H54 (cell line): ENCODE measurements at places on chromosomes 1 and 21.

DNA sequence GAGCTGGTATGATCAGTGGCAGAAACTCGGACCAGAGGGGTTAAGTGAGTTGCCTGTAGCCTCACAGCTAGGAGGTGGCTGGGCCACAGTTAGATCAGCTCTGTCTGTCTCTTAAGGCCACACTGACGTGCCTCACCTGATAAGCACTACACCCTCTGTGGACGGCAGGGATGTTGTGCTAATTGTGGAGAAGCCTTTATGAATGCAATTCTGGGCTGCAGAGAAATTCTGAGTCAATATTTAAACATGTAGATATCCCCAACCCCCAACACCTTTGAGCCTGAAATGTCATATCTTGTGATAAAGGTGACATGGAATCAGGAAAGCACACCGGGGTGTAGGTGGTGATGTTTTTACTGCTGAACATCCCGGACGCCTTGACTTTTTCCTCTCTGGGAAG lies 88.3 kb downstream of the KCNJ6 start:
- DNase-seq, result no peak

DNA sequence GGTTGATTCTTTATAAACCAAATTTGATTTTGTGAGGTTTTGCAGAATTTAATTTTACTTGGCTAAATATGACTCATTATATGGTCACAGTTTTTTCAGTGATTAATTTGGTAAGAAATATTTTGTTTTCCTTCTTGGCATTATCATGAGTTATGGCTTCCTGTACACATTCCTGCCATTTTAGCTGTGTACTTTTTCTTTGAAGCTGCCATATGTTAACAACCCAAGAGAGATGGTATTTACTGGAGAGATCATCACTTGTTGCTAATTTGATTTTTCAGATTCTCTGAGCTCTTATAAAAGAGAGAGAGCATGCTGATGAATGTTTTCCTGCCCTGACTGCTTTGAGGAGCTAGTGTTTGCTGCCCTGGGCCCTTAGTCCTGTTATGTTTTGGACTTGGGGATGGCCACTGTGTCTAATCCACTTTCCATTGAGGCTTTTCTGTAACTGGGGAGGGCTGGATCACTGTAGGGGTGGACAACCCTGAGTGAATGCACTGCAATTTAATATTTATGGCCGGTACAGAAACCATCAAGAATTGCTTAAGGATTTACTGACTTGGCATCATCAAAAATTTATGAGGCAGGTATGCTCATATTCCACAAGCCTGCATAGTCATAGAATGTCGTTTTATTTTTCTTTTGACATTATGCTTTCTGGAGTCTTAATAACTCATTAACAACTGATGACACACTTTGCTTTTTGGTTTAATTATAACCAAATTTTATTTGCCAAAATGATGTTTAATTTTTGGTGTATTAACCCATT lies 200.9 kb downstream of the DISC1 start:
- no peak for DNase-seq

DNA sequence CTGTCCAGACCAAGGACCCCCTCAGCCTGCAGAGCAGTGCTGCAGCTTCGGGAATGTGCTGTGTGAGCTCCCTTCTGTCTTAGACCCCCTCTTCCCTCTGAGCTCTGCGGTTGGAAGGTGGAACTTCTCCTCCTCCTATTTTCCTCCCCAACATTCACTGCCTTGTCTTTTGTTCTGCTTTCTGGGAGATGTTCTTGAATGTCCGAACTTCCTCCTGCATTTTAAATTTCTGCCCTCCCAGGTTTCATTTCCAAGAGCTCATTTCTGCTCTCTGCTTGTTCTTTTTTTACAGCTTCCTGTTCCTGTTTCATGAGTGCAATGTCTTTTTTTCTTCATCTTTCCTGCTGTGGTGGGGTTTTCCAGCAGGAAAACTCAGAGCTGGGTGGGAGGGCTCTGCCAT lies 29.3 kb downstream of the RRP1 start:
- no peak for DNase-seq

DNA sequence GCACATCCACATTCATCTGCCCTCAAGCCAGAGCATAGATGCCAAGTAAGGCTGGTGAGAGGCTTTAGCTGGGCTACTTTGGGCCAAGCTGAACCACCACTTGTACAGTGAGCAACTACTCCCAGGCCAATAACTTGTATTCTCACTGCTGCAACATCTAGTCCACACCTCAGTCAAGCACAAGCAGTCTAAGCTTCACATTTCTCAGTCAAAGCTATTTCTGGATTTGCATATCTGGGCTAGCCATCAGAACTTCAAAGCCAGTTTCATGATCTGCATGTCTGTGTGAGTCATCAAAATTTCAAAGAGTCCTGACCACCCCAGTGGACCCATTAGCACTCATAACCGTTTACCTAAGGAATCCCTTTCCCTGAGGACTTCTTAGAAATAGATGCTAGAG lies 77.7 kb upstream of the DIRAS3 start:
- DNase-seq, result no peak

- peak; percentile 4 for DNase-seq
Measured at GRCh38 chr1:233843525-233844204, 60.8 kb upstream of the SLC35F3 start.

DNA sequence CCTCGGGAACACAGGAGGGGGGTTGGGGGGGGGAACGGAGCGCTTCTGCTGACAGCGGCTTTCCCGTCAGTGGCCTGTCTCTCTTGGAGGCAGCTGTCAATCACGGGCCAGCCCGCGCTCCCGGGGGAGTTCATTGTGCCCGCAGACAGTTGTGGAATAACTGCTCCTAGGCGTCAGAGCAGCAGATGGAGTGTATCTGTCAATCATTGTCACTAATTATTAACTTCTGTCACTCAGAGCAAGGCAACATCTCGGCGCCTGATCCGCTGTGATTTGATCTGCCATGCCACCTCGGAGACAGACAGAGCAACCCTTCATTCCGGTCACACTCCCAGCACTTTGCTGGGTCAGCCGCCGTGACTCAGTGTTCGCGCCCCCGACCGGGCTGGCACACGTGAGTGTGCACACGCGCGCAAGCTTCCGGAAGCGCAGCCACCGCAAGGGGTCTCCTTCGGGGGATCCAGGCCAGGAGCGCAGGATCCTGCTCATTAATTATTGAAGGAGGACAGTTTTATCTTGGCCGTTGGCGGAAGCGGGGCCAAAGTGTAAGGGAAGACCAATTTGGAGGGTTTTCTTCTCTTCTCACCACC lies 75.8 kb downstream of the RRAGC start:
- DNase-seq, result no peak

DNA sequence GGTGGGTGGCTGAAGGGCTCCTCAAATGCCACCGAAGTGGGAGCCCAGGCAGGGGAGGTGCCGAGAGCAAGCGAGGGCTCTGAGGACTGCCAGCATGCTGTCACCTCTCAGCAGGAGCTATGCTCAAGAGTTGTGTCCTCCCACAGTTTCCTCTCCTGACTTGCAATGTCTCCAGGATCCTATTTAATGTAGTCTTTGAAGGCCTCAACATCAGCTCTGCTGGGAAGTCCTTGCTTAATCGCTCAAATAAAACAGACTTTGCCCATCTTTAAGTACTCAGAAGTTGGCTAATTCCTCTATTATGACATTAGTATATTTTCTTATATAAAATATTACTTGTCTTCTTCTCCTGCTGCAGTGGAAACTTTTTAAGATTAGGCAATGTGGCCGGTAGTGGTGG lies 154.2 kb upstream of the NRIP1 start:
- no peak for DNase-seq

GRCh38 chr1:12435639-12436344 lies 182.2 kb downstream of the DHRS3 start:
- DNase-seq, result no peak

DNA sequence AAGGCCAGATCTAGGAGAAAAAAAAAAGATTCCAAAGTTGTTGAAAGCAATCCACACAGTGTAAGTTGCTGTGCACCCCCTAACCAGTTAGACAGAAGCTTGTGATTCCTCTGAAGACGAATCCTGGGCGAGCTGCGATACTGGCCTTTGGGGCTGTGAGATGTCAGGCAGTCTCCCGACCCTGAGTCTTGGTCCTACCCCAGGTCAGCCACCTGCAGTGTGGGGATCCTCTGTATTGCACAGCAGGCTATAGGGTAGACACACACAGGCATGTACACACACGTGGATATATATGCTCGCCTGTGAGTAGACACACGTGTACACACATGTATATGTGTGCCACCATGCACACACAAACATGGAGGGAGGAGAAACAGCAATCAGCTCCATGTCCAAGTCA lies 12.9 kb downstream of the ACTRT2 start:
- no peak for DNase-seq

DNA sequence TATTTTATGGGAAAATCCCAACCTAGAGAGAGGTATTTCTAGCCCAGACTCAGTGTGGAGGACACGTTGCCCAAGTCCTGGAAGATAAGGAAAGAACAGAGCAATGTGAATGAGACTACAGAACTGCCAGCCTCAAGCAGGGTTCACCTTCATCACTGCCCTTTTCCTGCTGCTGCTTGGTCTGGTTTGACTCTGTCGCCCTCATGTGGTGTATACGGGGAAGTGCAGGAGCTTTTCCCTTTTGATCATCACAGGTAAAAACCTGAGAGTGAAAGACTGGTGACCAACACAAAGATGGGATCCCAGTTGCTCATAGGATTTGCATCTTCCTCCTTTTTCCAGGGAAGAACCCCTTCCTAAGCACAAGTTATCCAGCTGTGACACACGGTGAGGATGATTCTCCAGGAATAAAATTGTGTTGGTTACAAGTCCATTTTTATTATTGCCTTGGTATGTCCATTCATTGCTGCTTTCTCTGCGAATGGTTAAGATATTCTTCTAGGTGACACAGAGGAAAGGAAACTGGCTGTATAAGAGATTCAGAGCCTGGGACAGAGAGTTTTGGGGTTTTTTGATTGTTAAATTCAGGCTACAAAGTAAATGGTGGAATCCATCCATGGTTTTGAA lies 89.5 kb upstream of the CD53 start:
- peak; percentile 26 for DNase-seq

GRCh38 chr1:243763806-243764205 lies 86.2 kb downstream of the AKT3 start:
- no peak for DNase-seq

GRCh38 chr1:37234941-37235418 lies 200.7 kb upstream of the GRIK3 start:
- DNase-seq, result no peak

GRCh38 chr1:208003241-208003640 lies 92.3 kb upstream of the CD34 start:
- DNase-seq, result no peak

GRCh38 chr1:154714052-154714623 lies 106.2 kb upstream of the ADAR start:
- no peak for DNase-seq

DNA sequence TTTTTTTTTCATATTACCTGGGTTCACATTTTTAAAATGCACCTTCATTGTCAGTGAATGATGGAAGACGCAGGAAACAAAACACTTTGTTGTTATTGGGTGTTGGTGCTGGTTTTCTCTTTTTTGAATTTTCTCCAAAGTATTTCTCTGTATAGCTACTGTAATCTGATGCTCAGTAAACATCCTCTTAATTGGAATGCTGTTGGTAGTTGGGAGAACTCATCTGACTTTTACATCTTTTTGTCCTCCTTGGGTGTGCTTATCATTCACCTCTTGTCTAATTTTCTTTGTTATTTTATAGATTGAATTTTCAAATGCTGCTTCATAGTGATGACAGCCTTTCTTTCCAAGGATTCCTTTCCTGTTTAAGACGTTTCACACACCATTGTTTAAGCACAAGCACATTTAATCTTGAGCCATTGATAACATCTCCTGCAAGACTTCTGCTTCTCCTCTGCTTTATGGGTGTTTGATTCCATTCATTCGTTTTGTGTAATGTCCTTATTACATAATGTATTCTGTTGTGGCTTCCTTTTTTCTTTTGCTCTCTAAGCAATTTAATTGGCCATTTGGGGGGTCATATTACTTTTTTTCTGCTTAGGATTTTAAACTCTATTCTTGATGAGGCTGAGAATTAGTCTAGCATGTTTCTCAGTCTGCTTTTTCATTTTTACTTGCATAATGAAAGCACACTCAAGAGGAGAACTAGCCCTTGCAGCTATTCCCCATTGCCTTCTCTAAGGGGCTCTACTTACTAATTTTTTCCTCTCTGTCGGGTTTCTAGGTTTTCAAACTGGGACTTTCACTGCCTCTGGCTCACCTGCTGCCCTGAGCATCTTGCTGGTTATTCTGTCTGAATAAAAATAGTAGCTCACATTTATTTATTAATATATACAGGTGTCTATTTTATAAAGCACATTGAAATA lies 42.0 kb upstream of the CD34 start:
- DNase-seq, result no peak

DNA sequence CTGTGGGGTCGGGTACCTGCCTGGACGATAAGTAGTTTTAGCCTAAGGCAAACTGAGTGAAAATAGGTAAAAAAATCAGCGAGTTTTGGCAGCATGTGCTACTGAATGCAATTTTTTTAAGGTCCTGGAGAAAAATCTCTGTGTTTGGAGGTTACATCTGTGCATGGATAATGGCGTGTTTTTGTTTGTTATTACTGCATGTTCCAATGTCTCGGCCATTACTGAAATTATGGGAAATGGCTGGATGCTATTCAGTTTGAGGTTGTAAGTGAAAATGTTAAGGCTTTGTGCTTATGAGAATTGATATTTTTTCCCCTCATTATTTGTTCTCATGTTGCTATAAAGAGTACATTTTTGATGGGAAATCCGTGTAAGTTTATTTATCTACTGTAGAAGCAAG lies 441.7 kb downstream of the PRDM2 start:
- no peak for DNase-seq

DNA sequence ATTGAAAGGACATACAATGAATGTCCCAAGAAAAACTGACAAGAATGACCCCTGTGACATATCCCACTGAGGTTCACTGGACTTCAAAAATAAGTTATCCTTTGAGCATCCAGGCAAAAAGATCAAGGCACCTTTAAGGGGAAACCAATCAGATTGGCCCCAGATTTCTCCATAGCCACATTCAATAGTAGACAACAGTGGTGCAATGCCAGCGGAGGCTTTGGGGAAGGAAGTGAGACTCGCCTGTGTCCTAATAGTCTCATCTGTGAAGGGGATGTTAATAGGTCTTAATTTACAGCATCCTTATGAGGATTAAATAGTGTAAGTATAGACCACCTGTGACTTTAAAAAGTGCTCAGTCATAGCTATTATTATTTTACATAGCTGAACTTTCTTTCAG lies 21.5 kb downstream of the RPL5 start:
- DNase-seq, result no peak

- no peak for DNase-seq
Measured at GRCh38 chr21:17472182-17472581, 40.7 kb upstream of the CXADR start.
